ENCODE measurements at places on chromosomes 6 and 20.

DNA sequence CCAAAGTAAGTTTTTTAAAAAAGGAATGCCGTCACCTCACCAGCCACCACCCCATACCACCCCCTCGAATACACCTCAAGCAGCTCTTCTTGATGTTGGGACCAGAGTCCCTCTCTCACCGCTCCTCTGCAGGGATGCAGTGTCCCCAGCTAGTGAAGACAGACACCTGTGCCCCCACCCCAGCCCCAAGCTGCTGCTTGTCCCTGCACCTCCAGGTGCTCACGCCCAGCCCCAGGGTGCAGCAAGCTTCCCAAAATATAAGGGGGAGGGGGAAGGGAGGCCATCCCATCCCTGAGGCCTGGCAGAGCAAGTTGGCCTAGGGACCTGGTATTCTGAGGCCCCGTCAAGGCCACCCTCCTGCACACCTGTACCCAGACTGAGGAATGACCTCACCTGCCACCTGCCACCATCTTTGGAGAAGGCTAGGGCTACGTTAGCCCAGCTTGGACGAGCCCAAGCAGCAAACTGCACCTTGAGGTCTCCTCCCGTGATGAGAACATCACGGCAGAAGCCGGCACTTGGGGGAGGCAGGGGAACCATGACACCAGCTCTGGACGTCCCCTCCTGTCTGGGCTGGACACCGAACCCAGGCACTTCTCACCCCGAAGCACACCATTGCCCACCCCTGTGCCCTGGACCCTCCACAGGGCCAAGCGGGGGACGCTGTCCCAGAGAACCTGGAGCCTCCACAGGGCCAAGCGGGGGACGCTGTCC, 25.9 kb downstream of the YTHDF1 start:
- no peak for DNase-seq

DNA sequence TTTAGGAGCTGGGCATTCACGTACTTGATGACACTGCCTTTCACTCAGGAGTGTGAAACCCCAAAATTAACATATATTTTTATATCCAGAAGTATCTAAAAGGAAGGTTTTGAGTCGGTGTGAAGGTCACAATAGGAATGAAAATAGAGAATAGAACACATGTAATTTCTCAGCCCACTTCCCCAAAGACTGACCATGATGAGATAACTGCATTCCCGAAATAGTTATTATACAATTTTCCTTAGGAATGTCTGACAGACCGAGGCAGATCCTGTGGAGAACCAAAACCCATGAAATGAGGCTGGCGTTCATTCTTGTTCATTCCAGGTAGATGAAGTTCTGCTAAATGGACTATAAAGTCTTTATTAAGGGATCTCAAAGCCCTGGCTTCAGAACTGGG, 10.3 kb downstream of the NSFL1C start:
- no peak for DNase-seq

DNA sequence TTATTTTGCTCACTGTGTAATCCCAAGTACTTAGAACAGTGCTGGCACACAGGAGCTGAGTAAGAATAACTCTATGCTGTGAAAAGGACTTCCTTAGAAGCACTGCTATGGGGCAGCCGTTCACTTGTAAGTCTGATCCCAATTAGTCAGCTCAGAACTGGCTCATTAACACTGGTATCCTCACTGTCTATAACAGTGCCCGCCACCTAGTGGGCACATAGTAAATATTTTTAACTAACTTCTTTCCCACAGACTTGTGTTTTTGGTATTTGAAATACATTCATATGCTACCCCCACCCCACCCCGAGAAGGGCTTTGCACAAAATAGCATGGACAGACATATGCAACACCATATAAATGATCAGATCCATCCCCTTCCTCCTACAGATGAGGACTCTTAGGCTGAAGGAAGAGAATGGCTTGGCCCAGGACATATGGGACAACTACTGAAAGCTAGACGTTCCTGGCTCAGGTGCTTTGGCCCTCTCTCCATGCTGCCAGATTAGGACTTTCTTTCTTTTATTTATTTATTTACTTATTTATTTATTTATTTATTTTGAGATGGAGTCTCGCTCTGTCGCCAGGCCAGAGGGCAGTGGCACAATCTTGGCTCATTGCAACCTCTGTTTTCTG, 47.1 kb downstream of the DST start:
- peak; percentile 66 for DNase-seq

GRCh38 chr6:16752206-16752866, 8.9 kb downstream of the ATXN1 start:
- peak; percentile 61 for DNase-seq
